ENCODE measurements at places on chromosomes 7 and 10.

DNA sequence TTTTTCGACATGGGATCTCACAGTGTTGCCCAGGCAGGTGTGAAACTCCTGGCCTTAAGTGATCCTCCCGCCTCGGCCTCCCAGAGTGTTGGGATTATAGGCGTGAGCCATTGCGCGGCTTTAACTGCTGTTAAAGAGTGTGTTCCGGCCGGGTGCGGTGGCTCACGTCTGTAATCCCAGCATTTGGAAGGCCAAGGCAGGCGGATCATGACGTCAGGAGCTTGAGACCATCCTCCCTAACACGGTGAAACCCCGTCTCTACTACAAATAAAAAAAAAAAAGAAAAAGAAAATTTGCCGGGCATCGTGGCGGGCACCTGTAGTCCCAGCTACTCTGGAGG is 1.1 kb downstream of the RABGEF1 start:
- no peak for DNase-seq

- no peak for DNase-seq
Observed at GRCh38 chr7:115477193-115477651, 553.3 kb downstream of the TFEC start.

GRCh38 chr7:83347945-83348444 is 185.3 kb upstream of the PCLO start:
- DNase-seq = no peak

- DNase-seq = no peak
Observed at GRCh38 chr7:36208426-36208825, 55.4 kb downstream of the EEPD1 start.

DNA sequence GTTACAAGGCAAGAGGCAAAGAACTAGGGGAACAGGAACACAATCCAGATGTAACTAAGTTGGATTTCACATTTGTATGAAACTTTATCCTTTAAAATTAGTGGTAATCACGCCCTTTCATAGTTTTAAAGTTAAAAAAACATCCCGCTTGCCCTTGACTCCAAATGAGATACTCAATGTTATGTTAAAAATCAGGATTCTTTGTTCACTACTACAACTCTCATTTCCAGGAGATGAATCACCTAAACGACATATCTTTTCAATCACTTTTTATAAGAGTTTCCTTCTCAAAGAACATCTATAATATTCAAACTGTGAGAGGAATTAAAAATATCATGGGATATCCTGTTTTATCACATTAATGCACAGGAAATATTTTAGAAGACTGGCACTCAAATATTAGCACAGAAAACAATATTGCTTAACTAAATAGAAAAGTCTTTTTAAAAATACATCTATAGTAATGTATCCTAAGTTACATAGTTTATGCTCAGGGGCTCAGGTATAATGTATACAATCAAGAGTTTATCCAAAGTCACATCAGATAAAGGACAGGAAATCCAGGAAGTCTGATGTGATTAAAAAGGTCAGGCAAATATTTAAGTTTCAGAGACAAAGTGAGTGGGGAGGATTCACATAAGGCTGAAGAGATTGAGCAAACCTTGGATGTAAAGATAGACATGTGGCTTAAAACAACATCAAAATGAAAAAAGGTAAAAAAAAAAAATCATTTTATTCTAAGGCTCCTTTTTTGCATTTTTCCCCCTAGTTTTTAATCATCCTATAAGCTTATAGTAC is 41.9 kb downstream of the CADPS2 start:
- DNase-seq = no peak

DNA sequence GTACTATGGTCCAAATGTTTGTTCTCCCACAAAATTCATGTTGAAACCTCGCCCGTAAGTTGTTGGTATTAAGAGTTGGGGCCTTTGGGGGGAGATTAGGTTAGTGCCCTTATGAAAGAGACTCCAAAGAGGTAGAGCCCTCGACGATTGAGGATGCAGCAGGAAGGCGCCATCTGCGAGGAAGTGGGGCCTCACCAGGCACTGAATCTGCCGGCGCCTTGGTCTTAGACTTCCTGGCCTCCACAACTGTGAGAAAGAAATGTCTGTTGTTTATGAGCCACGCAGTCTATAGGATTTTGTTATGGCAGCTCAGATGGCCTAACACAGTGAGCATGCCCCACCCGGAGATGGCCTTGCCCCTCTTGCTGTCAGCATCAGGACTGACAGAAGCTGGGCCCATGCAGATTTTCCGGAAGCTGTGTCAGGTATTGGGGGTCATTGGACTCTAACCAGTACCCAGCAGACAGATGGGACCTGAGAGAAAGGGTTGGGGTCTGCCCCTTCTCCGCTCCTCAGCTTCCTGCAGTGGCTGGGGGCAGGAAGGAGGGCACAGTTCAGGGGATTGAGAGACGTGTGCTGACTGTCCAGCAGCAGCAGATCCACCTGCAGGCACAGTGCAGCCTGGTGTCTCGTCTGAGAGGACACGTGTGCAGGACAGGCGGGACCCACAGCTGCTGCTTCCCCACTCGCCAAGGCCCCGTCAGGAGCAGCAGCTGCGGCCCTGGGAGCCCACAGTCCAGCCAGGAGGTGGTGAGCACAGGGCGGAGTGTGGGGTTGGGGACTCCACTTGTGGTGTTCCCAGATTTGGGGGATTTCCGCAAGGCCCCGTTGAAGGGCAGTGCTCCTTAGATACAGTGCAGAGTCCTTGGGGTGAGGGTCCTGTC is 47.8 kb downstream of the MGMT start:
- DNase-seq = no peak

GRCh38 chr10:106734220-106734619 is 430.3 kb downstream of the SORCS1 start:
- no peak for DNase-seq

GRCh38 chr10:111989136-111989911 is 194.2 kb downstream of the GPAM start:
- peak; percentile 37 for DNase-seq

DNA sequence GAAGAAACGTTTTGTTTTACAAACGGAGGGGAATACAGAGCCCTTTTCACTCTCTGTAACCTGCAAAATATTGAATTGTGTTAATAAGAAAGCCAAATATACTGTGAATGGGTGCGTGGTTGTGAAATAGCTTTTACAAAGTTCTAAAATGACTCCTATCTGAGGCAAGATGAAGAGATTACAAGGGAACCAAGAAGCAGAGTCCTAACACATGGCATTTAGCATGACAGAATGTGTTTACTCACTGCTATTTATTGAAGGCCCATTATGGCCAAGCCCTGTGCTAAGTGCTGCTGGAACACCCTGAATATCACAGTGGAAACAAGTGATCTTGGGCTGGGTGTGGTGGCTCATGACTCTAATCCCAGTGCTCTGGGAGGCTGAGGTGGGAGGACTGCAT is 12.9 kb downstream of the JCAD start:
- DNase-seq = peak; percentile 62

- no peak for DNase-seq
Observed at GRCh38 chr7:1677206-1678080, 7.4 kb downstream of the ELFN1 start.

DNA sequence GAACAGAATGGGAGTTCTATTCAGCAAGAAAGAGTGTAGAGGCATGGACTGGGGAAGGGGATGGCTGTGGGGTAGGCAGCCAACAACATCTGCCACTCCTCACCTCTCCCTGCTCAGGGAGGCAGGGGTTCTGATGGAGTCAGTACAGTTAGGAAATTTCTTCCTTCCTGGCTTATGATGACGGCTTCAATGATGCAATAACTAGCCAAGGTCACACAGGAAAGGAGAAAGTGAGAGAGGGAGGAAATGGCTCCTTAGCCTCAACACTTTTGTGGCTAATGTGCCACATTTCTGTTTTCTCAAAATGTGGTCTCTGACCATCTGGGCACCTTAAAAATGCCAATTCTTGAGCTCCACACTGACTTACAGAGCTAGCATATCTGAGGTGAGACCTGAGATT is 79.3 kb upstream of the PDZD8 start:
- DNase-seq = no peak

DNA sequence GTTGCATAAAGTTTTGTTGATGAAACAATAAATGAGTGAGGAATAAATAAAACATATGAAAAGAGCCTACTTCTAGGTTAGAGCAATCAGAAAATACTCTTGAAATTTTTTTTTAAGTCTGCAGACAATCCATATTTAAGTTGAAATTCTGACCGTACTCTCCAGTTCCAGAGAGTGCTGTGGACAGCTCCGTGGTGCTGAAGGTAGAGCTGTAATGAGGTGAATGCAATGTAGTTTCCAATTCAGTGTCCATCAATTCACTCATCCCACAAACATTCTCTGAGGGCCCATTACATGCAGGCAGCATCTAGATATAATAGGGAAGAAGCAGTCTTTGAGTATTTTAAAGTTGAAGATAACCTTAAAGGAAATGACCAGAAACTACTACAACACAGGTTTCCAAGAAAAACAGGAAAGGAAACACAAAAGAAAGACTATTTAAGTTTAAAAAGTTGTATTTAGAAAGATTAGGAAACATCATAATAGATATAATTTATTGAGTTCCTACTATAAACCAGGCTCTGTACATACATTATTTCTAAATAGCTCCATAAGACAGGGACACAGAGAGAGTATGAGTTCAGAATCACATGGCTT is 44.0 kb upstream of the CRTAC1 start:
- no peak for DNase-seq

DNA sequence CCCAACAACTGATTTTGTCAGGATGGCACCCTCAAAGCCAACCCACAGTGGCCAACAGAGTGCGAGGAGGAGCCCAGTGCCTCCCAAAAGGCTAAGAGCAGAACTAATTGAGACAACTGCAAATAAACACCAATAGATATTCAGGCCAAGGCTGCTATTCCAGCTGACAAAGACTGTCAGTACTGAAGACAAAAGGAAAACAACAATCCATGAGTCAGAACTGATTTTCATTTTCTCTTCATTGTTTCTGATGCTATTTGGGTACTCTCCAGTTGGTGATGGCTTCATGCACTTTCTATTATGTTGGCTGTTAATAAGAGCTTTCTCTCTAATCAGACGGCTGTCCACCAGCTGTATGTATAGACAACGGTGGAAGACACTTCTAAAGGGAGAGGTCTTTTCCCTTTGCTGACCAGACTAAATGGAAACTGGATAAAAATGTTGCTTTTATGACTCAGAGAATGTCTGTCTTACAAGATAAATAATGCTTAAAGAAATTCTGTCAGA is 515.9 kb downstream of the PARD3 start:
- peak; percentile 39 for DNase-seq

GRCh38 chr10:1368842-1369171 is 312.6 kb downstream of the WDR37 start:
- DNase-seq = no peak

DNA sequence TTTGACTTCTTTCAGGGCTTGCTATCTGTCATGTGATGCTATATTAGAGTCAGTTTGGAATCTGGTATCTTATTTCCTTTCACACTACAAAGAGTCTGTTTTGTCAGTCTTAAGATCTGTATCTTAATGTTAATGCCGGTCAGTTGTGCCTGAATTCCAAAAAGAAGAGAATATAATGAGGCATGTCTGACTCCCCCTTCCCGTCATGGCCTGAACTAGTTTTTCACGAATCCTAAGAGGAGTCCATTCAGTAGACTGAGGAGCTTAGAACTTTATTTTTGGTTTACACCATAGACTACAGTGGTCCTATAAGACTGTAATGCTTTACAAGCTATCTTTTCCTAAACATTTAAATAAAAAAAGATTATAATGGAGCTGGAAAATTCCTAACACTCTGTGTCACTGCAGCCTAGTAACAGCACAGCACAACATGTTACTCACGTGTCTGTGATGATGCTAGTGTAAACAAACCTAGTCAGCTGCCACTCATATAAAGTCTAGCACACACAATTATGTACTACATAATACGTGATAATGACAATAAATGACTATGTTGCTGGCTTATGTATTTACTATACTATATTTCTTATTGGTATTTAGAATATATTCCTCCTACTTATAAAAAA is 50.6 kb downstream of the VPS41 start:
- peak; percentile 65 for DNase-seq

DNA sequence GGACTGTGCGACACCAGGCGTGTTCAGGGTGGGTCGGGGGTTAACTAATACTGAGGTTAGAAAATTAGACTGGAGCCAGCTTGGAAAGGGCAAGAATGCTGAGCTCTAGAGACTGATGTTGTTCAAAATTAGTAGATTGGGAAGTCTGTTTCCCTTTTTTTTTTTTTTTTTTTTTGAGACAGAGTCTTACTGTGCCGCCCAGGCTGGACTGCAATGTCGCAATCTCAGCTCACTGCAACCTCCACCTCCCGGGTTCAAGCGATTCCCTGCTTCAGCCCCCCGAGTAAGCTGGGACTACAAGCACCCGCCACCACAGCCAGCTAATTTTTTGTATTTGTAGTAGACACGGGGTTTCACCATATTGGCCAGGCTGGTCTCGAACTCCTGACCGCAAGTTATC is 2.7 kb upstream of the CPVL start:
- no peak for DNase-seq
